Activated T-cell treated with anti-CD3 and anti-CD28 coated beads for 48 hours (primary cell): ENCODE measurements at places on chromosomes 4 and X.
A peak's percentile ranks its signal among the peaks of the same experiment; 100 is the strongest.

DNA sequence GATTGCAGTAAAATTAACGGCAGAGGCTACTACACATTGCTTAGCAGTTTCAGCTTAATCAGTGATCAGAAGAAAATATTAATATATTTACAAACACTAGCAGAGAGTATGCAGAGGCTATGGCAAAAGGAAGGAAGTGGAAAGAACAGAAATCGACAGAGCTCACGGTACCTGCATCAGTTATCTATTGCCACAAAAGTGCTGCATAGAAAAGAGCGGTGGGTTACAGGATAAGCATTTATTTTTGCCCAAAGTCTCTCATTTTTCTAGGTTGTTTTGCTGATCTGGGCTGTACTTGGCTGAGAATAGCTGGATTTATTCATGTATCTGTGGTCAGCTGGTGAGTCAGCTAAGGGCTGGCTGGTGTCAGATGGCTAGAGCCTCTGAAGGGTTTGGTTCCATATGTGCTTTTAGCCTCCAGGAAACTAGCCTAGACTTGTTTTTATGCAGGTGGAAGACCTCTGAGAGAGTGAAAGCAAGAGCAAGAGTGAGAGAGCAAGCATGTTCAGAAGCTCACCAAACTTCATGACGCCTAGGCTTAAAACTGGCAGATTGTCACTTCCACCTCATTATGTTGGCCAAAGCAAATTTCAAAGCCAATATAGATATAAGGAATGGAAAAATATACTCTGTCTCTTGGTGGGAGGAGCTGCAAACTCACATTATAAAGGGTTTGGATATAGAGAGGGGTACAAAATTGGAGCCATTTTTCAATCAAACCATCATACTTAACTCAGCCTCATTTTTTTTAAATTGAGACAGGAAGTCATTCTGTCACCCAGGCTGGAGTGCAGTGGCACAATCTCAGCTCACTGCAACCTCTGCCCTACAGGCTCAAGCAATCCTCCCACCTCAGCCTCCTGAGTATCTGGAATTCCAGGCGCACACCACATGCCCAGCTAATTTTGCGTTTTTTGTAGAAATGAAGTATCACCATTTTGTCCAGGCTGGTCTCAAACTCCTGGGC lies 153.2 kb upstream of the RPL34 start:
- no peak for DNase-seq

GRCh38 chrX:150765782-150766350 lies 72.7 kb downstream of the MTMR1 start:
- DNase-seq: no peak

GRCh38 chr4:90458576-90458975 lies 331.4 kb downstream of the CCSER1 start:
- DNase-seq: no peak

DNA sequence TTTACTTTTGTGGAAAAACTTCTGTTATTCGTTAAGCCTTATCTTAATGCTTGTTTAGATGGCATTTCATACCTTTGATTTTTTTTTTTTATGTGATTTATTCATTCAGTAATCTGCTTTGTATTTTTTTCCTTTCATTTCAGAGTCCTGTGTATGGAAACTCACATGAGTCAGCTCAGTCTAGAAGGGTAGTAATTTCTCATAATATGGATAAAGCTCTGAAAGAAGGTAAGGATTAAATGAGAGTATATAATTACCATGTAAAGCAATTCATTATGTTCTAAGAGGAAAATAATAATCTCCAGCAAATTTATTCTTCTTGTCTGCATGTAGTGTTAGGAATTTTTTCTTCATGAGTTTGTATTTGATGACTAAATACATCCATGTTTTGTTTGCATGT lies 37.8 kb downstream of the SNX25 start:
- DNase-seq: no peak

- no peak for DNase-seq
Observed at GRCh38 chr4:23220911-23221310, 528.2 kb downstream of the GBA3 start.

DNA sequence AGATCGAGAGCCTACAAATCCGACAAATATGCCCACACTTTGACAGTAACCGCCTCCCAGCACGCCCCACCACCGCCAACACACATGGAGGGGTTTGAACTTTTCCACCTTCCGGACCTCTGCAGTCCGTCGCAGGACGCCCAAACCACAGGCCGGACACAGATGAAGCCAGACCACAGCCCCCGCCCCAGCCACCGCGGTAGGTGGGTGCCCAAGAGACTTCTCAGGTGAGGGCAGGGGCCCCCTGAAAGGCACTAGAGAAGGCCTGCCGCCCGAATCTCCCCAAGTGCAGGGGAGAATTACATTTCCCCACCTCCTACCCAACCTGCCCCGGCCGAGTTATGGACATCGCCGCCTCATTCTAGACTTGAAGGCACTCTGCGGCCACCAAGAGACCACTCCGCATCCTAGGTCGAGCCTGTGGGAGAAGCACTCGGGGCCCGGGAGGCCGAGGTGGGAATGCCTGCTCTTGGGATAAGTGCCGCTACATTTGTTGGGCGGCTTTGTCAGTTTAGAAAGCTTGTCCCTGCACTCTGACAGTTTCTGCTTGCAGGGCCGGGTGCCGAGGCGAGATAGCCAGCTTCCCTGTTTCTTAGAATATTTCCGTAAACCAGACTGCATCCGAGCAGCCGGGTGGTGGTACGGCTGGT lies 21.5 kb downstream of the HAND2 start:
- no peak for DNase-seq

- DNase-seq: no peak
Observed at GRCh38 chr4:8739317-8739716, 132.3 kb downstream of the HMX1 start.

DNA sequence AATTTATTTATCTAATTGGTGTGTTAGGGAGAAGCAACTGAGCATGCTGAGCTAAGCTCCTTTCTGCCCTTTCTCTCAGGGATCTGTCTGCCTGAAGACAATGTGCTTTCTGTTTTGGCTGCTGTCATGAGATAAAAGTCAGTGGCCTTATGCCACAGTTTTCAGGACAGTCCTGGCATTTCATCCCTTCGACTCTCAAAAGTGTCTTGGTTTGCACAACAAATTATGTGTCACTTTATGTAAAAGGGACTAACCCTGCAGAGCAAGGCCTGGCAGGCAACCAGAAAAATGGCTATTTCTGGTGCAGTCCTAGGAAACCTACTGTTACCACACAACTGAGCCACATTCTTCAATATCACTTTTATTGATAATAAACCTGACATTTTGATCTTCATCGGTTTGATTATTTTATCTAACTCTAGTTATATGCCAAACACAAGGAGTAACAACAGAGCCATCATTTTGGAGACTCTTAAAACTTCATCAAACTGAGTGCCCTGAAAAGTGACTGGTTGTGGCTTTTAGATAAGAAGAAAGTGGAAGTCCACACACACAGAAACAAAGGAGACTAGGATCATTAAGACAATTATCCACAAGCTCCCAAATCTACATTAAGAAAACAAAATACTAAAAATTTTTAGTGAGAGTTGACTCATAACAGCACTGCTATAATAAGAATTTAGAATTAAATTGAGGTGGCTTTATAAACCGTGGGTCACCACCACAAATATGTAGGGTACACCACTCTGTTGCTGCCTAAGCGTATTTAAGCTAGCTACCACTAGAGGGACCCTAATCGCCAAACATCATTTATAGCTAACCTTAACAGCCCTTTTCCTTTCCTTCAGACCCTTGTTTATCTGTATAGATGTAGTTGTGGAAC lies 95.9 kb upstream of the PTPN13 start:
- DNase-seq: no peak

GRCh38 chr4:2482693-2483092 lies 13.8 kb downstream of the RNF4 start:
- no peak for DNase-seq

GRCh38 chr4:48340276-48340964 lies 909 bp upstream of the SLAIN2 start:
- DNase-seq: no peak

DNA sequence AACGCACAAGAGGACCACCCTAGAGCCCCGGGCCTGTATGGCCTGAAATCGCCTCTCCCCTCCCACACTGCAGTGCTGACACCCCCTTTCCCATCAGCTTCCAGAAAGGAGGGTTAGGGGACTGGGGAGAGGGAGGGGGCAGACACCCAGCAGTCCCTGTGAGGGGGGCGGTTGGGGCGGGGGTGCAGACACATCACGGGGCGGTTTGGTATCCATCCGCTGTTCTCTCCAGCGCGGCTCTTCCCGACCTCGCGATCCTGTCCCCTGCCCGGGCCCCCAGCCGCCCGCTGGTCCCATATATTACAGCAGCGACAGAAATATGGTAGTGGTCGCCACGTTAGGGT lies 404 bp upstream of the GPRASP2 start:
- DNase-seq: no peak

GRCh38 chrX:18674417-18674787 lies 2.5 kb upstream of the RS1 start:
- DNase-seq: peak; percentile 4

GRCh38 chr4:159682996-159683395 lies 580.1 kb downstream of the RAPGEF2 start:
- DNase-seq: no peak

- no peak for DNase-seq
Observed at GRCh38 chr4:100945789-100946188, 401.5 kb downstream of the PPP3CA start.

GRCh38 chrX:114344756-114345349 lies 239.0 kb upstream of the HTR2C start:
- DNase-seq: no peak

DNA sequence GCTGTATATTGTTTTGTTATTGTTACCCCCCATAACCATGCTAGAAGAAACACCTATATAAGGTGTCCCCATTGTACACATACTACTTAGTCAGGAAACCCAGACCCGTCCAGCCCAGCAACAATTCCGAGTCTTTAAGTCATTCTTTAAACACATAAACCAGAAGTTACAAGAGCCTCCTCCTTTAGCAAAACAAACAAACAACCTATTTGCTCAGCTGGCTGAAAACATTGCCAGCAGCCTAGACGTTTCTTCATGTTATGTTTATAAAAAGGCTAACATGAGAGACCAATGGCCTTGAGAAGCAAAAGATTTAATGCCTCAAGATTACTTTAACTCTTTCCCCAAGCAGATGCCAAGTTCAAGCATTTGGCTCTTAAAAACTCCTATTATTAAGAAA lies 1.4 kb downstream of the ACOX3 start:
- DNase-seq: no peak

GRCh38 chr4:61540944-61541343 lies 340.8 kb downstream of the ADGRL3 start:
- no peak for DNase-seq

DNA sequence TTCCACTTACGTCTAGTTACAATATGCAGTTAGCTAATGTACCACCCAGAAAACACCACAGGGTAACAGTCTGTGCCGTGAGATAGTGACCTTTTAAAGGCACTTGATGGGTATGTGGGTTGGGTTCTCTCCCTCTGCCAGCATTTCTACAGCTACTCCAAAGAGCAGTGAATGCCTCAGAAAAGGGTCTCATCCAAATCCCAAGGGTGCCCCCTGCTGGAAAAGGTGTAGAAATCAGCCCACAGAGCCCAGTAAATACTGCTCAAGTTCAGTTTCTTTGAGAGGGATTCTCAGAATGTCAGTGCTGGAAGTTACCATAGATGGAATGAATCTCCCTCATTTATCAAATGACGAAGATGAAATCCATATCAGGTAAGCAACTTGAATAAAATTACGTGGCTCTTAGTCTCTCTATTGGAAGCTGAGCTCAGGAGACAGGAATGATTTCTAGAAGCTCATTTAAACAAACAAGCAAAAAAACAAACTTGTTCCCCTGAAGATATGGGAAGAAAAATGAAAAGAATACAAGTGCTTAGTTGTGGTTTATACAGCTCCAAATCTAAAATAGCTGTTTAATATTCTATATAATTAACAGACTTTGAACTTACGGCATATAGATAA lies 9.5 kb downstream of the RNF175 start:
- DNase-seq: peak; percentile 57

DNA sequence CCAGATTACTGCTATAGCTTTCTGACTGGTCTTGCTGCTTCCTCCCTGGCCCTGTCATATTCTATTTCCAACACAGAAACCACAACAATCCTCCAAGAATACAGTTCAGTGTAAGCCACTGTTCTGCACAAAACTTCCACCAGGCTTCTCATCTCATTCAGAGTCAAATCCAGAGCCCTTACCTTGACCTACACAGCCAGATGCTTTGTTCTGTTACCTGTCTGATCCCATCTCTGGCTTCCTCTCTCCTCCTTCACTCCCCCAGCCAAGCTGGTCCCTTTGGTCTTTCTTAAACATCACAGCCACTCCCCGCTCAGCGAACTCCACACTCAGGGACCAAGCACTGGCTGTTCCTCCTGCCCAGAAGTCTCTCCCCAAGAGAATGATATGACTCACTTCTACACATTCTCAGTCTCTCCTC lies 84.8 kb upstream of the BMP2K start:
- no peak for DNase-seq

DNA sequence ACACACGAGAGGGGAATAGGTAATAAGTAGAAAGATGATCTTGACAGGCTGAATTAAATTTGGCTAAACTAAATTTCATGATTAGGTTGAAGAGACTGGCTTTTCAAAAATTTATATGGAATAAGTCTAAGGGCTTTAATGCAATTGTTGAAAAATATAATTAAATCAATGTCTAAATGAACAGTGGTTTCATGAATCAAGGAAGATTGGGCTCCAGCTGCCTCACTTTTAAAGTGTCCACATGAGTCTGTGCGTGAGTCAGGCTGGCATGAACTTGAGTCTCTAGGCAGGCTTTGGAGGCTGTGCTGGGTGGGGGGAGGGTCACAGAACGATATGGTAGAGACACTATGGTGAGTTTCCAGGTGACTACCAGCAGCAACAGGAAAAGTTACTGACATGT lies 111.9 kb downstream of the SORBS2 start:
- no peak for DNase-seq

DNA sequence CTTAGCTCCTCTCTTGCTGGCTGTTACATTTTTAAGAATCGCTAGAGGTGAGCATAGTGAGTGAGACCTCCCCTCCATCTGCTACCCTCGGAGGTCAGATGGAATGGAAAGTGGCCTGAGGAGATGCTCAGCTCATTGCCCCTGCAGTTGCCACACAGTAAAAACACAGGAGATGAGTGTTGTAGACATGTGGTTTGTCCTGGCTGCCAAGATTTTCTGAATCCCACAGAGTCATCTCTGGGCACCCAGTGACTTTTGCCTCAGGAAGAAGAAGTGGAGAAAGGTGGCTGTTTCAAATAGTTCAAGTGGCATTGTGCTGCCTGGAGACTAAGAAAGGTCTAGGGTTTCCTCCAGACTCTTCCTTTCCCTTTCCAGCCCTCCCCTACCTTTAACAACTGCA lies 271.0 kb downstream of the STK32B start:
- DNase-seq: no peak

- DNase-seq: no peak
Observed at GRCh38 chrX:35382966-35383365, 415.2 kb upstream of the MAGEB16 start.

DNA sequence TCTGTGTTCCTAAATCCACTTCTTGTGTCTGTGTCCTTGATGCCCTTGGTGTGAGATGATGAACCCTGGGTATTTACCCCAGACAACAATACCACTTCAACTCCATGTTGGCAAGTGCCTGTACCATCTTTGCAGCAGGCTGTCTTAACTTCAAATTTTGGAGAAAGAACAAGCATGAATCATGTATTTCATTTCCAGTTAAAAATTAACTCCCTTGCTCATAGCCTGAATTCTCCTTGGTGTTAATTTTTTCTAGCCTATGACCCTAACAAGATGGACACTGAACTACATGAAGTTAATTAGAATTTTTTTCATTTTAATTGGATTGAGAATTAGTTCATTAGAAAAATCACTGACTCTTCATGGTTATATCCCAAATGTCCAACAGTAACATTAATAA lies 267.8 kb upstream of the INTU start:
- no peak for DNase-seq

- DNase-seq: no peak
Observed at GRCh38 chr4:118279920-118280432, 72.8 kb downstream of the PRSS12 start.
